ENCODE measurements at places on chromosomes 7 and 10.
A peak's percentile ranks its signal among the peaks of the same experiment; 100 is the strongest.

DNA sequence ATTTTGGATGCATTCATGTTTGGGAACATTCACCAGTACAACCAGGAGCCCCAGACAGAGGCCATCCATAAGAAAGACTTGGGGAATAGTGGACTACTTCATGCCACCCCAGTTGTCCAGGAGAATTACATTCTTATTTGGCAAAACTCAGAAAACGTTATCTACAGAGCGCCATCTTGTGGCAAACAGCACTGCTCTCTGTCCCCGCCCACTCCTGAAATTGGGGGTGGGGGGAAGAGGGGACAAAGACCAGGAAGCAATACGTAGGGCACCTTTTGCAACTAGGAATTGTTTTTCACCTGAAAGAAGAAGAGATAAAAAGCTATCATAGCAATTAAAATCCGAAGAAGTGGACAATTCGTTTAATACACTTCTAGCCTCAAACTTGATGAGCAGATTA, 134.6 kb upstream of the MGMT start:
- DNase-seq = no peak

- DNase-seq = no peak
These were observed 682.8 kb downstream of the MAGI2 start for GRCh38 chr7:78770422-78771410.

- no peak for DNase-seq
These were observed 14.2 kb upstream of the EBF3 start for GRCh38 chr10:129978322-129978721.

DNA sequence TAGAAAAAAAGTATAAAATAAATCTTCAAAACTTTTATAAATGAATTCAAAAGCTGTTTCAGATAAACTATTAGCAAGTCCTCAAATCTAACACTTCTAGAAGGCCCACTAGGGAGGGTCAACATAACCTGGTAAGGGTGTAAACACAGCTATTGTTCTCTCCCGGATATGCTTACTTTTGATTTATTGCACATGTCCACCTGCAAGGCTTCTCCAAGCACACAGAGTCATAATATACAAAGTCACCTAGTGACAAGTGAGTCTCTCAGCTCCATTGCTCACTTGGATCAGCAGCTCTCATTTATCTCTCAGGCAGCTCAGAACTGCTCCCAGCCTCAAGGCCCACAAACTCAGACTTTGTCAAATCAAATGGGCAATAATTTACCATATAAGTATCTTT, 44.0 kb upstream of the COL1A2 start:
- no peak for DNase-seq

- no peak for DNase-seq
These were observed 5.3 kb upstream of the EBF3 start for GRCh38 chr10:129969184-129969910.

- peak; percentile 54 for DNase-seq
These were observed 90.6 kb downstream of the ARID5B start for GRCh38 chr10:61992059-61992460.

DNA sequence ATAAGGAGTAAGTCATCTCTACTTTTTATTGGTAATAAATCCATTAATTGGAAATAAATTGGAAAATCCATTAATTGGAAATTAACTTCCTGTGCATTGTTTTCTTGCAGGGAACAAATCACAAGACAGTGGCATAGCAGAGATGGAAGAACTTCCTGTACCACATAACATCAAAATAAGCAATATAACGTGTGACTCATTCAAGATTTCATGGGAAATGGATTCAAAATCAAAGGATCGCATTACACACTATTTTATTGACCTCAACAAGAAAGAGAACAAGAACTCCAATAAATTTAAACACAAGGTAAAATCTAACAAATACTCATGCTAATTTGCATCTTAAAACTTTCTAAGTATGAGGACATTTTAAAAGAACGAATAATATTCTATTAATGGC, 57.8 kb downstream of the PHYHIPL start:
- DNase-seq = no peak

- no peak for DNase-seq
These were observed 13.3 kb upstream of the ZC3HAV1L start for GRCh38 chr7:139049111-139049510.

DNA sequence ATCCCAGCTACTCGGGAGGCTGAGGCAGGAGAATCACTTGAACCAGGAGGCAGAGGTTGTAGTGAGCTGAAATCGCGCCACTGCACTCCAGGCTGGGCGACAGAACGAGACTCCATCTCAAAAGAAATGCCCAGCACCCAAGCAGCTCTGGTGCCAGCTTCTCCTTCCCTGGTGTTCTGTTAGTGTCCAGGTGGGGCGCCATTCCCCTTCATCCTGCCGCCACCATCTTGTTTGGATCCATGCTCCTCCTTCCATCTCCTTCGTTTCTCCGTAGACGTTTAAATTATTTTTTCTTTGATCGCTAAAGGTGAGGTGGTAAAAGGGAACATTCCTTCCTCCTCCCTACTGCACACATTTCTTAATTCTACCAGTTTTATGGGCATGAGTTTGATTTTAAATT, 30.3 kb downstream of the PROSER2 start:
- no peak for DNase-seq

DNA sequence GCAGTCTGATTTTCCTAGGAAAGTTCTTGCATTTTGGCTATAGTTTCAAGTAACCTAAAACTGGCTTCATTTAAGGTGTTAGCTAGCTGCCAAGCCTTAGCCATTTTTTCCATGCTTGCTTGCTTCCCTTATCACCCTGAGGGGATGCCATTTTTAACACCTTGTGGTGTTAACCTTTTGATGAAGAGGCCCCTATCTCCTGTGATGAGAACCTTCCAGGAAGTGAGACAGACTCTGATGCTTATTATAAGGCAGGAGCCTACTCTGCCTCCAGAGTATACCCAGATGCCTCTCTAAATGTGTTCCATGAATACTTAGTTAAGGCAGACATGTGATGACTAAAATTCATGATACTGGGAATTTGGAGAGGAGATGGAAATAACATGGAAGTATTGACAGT, 4.9 kb upstream of the VWA2 start:
- DNase-seq = no peak

- DNase-seq = no peak
These were observed 19.1 kb downstream of the AUTS2 start for GRCh38 chr7:69617364-69617763.
